ENCODE measurements at places on chromosomes 7 and 10.
A peak's percentile ranks its signal among the peaks of the same experiment; 100 is the strongest.

DNA sequence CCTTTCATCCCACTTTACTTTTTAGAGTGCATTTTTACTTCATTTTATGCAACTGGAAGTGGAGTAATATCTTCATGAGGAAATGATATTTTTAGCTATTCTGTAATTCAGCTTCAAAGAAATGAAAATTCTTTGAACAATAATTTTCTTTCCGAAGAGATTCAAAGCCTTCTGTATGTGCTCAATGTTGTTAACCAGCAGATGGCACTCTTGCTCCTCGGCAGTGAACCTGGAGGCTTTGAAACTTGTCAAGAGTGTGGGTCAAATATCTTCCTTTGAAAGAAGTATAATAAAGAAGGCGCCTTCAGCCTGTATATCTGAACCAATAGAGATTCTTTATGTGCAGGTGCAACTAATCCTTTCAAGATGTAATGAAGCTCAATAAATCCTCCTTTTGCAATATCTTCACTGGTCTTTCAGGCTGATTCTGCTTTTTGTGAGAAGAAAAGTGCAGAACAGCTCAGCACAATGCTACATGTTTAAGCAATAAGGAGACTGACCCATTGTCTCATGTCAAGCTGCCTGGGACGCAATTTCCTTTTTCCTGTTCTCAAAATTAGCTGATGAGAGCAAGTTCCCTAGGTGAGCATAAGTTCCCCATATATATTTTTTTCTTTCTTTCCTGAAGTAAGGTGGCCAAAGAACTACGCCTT is 258.4 kb downstream of the SEMA3A start:
- no peak overlapping the region for H3K4me3 ChIP-seq
- H3K27ac ChIP-seq: no peak overlapping the region
- H3K4me1 ChIP-seq: no peaks in the 10 kb centered on the region
- no peak for DNase-seq
- no peaks in the 10 kb centered on the region for H3K27me3 ChIP-seq

GRCh38 chr10:67017218-67017617 is 91.4 kb downstream of the LRRTM3 start:
- no peak overlapping the region for H3K27ac ChIP-seq
- DNase-seq: no peak
- no peaks in the 10 kb centered on the region for H3K36me3 ChIP-seq
- no peaks in the 10 kb centered on the region for H3K4me1 ChIP-seq
- no peaks in the 10 kb centered on the region for H3K27me3 ChIP-seq
- H3K4me3 ChIP-seq: no peak overlapping the region

DNA sequence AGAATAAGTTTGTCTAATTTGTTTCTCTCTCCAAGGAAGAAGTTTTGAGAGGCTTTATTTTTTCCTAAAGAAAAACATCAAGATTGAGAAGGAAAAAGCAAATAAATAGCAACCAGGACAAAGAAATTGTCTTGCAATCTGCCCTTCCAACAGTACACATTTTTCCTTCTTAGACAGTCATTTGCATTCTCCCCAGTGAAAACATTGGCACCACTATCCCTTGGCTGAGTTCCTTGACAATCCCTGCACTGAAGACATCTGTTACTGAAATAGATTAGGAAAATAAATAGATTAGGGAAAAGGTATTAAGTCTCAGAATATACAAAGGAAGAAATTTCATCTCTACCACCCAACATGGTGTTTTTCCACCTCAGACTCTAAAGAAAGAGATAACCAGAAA is 12.2 kb upstream of the TMEM243 start:
- peaks cover 3% of the 10 kb centered on the region for H3K4me1 ChIP-seq
- H3K4me3 ChIP-seq: no peak overlapping the region
- no peak for DNase-seq

DNA sequence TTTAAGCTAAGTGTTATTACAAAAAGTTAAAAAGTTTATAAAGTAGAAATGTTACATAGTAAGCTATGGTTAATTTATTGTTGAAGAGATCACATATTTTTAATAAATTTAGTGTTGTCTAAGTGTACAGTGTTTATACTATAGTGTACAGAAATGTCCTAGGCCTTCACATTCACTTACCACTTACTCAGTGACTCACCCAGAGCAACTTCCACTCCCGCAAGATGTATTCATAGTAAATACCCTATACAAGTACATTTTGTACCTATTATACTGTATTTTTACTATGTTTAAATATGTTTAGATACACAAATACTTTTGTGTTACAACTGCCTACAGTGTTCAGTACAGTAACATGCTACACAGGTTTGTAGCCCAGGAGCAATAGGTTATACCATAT is 69.2 kb downstream of the DNAJC1 start:
- H3K27ac ChIP-seq: no peak overlapping the region
- peaks cover 5% of the 10 kb centered on the region for H3K36me3 ChIP-seq
- no peaks in the 10 kb centered on the region for H3K27me3 ChIP-seq
- no peak for DNase-seq
- H3K4me1 ChIP-seq: peaks cover 3% of the 10 kb centered on the region

- no peak overlapping the region for H3K4me3 ChIP-seq
- H3K36me3 ChIP-seq: peaks cover 5% of the 10 kb centered on the region
- no peak overlapping the region for H3K27ac ChIP-seq
- H3K4me1 ChIP-seq: peaks cover 5% of the 10 kb centered on the region
- peaks cover 9% of the 10 kb centered on the region for H3K27me3 ChIP-seq
- no peak for DNase-seq
Measured at GRCh38 chr7:35714862-35715261, 19.9 kb upstream of the HERPUD2 start.

GRCh38 chr7:133940368-133940767 is 186.8 kb upstream of the LRGUK start:
- H3K4me3 ChIP-seq: no peak overlapping the region
- H3K27ac ChIP-seq: no peak overlapping the region
- peaks cover 3% of the 10 kb centered on the region for H3K36me3 ChIP-seq
- H3K4me1 ChIP-seq: no peaks in the 10 kb centered on the region
- no peak for DNase-seq
- no peaks in the 10 kb centered on the region for H3K27me3 ChIP-seq

GRCh38 chr10:85151506-85151905 is 823.1 kb downstream of the CCSER2 start:
- H3K4me1 ChIP-seq: no peaks in the 10 kb centered on the region
- no peak overlapping the region for H3K4me3 ChIP-seq
- H3K27ac ChIP-seq: no peak overlapping the region
- no peaks in the 10 kb centered on the region for H3K36me3 ChIP-seq
- no peak for DNase-seq

- H3K27ac ChIP-seq: no peak overlapping the region
- no peaks in the 10 kb centered on the region for H3K36me3 ChIP-seq
- H3K27me3 ChIP-seq: peaks cover 27% of the 10 kb centered on the region
- no peak overlapping the region for H3K4me3 ChIP-seq
- peaks cover 4% of the 10 kb centered on the region for H3K4me1 ChIP-seq
- no peak for DNase-seq
Measured at GRCh38 chr10:114316744-114317143, 77.7 kb downstream of the VWA2 start.

GRCh38 chr7:131653418-131654248 is 97.2 kb upstream of the PODXL start:
- peaks cover 41% of the 10 kb centered on the region for H3K27me3 ChIP-seq
- H3K27ac ChIP-seq: no peak overlapping the region
- peaks cover 11% of the 10 kb centered on the region for H3K4me1 ChIP-seq
- no peak for DNase-seq

DNA sequence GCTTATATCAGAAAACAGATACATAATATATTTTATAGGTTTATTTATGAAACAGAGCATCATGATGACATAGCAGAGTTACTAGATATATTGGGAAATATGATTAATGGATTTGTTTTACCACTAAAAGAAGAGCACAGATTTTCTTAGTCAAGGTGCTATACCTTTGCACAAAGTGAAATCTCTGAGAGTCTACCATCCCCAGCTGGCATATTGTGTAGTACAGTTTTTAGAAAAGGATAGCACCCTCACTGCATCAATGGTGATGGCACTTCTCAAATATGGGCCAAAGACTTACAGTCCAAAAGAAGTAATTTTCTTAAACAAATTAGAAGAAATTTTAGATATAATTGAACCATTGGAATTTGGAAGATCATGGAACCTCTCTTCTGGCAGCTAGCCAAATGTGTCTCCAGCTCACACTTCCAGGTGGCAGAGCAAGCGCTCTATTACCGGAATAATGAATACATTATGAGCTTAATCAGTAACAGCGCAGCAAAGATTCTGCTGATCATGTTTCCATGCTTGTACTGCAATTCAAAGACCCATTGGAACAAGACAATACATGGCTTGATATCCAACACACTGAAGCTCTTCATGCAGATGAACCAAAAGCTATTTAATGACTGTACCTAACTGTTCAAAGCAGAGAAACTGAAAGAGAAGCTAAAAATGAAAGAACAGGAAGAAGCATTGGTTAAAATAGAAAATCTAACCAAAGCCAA is 21.9 kb upstream of the CREB3L2 start:
- H3K4me3 ChIP-seq: no peak overlapping the region
- H3K27me3 ChIP-seq: peaks cover 18% of the 10 kb centered on the region
- H3K27ac ChIP-seq: no peak overlapping the region
- no peak for DNase-seq

- H3K27ac ChIP-seq: no peak overlapping the region
- H3K27me3 ChIP-seq: peaks cover 13% of the 10 kb centered on the region
- DNase-seq: no peak
- H3K4me3 ChIP-seq: no peak overlapping the region
- no peaks in the 10 kb centered on the region for H3K4me1 ChIP-seq
- H3K36me3 ChIP-seq: no peaks in the 10 kb centered on the region
Measured at GRCh38 chr7:42278344-42278743, 41.3 kb upstream of the GLI3 start.

DNA sequence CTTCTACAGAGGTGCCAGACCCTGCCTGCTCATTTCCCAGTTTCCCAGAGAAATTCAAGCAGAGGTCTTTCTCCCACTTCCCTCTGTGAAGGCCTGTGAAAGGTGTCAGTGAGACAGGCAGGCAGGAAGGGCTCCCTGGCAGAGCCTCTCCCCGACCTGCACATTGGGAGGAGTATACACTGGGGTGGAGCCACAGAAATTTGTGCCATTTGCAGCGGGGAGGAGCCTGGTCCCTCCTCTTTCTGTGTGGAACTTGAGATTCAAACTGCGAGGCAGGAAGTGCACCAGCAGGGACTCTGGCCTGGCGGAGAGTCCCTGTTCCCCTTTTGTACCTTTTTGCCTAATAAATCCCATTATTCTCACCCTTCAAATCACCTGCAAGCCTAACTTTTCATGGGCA is 54.6 kb upstream of the OPN4 start:
- H3K4me1 ChIP-seq: peaks cover 10% of the 10 kb centered on the region
- H3K4me3 ChIP-seq: no peak overlapping the region
- H3K27ac ChIP-seq: no peak overlapping the region
- peaks cover 6% of the 10 kb centered on the region for H3K27me3 ChIP-seq

GRCh38 chr10:126917975-126918908 is 13.0 kb downstream of the DOCK1 start:
- H3K27ac ChIP-seq: no peak overlapping the region
- no peaks in the 10 kb centered on the region for H3K36me3 ChIP-seq
- H3K4me1 ChIP-seq: no peaks in the 10 kb centered on the region
- H3K27me3 ChIP-seq: no peaks in the 10 kb centered on the region
- DNase-seq: no peak

- no peaks in the 10 kb centered on the region for H3K36me3 ChIP-seq
- no peak overlapping the region for H3K4me3 ChIP-seq
- no peaks in the 10 kb centered on the region for H3K4me1 ChIP-seq
- peaks cover 35% of the 10 kb centered on the region for H3K27me3 ChIP-seq
Measured at GRCh38 chr7:50865450-50865849, 82.8 kb upstream of the GRB10 start.

GRCh38 chr7:139829025-139829774 is at the start of gene TBXAS1:
TSS of gene TBXAS1 (plus strand) at chr7:139829264. CDS start at chr7:139829391, 127 bp downstream.
- peaks cover 5% of the 10 kb centered on the region for H3K27me3 ChIP-seq
- peaks cover 27% of the 10 kb centered on the region for H3K4me1 ChIP-seq
- peak within 1 kb of the TSS; percentile 97 for H3K27ac ChIP-seq
- H3K4me3 ChIP-seq: peak within 1 kb of the TSS; percentile 83
- no peak for DNase-seq
- H3K36me3 ChIP-seq: no peaks in the 10 kb centered on the region
